ENCODE measurements at places on chromosomes 7 and 10. TPM values are rescaled to one million over a fixed set of nuclear protein-coding genes. Genes with fewer than 3 reads are reported as not detected.

Gene URGCP
- polyA plus RNA-seq: 29.5 TPM

GRCh38 chr10:33520223-33520622, 185.8 kb upstream of the NRP1 start:
- no peak for DNase-seq

GRCh38 chr10:24661376-24661775, 62.3 kb downstream of the ARHGAP21 start:
- DNase-seq: no peak

DNA sequence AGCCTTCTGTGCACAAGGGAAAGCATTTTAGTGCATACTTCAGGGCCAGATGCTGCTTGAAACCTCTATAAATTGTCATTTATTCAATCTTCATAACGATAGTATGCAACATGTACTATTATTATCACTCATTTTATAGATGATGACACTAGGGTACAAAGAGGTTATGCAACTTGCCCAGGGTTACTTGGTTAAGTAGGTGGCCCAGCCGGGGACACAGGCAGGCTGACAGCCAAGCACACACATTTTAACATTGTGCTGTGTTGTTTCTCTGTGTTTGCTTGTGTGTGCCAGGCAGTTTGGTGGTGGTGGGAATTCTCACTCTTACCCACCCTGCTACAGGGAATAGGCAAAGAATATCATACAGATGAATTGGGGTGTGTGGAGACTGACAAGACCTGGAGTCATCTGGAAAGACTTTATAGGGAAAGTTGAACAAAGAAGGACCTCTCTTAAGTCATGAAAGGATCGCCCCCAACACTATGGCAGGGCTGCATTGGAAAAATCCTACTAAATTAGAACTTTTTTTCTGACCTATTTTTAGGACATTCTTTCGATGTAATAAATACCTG, 98.9 kb downstream of the MKX start:
- DNase-seq: no peak

GRCh38 chr10:117775526-117775925, 233.0 kb downstream of the EMX2 start:
- DNase-seq: no peak

GRCh38 chr10:75717126-75717916, 285.9 kb downstream of the LRMDA start:
- DNase-seq: no peak
